ENCODE measurements at places on chromosomes 5 and 9.

GRCh38 chr5:78699552-78700153, 51.1 kb upstream of the LHFPL2 start:
- no peak for DNase-seq

GRCh38 chr5:142783601-142784341, 13.6 kb downstream of the ARHGAP26 start:
- DNase-seq = no peak

DNA sequence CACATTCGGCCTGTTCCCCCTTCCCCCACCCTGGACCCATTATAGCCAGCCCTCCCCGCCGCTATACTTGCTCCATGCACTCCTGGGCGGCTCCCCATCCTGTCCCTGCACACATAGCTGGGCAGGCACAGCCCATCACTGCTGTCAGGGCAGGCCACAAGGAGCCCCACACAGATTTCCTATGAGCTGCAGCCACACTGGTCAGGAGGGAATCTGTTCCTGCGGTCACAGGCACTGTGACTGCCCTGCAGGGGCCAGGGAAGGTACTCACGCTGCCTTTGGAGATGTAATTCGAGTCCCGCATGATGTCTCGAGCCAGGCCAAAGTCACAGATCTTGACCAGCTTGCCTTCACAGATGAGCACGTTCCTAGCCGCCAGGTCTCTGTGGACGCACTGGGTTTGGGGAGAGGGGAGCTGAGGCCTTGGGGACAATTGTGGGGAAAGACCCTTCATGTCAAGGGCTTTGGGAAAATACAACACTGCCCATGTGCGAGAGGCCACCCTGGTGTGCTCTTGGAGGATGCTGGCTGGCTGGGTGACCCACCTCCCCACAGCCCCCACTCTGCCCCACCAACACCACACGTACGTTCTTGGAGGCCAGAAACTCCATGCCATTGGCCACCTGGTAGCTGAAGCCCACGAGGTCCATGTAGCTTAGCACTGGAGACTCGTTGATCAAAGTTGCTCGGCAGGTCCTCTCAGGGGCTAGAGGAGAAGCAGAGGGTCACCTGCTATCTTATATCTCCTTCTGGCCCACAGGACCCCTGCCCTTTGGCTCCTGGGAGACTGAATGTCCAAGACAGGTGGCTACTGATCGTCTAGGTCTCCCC, 34.5 kb upstream of the CSF1R start:
- no peak for DNase-seq

DNA sequence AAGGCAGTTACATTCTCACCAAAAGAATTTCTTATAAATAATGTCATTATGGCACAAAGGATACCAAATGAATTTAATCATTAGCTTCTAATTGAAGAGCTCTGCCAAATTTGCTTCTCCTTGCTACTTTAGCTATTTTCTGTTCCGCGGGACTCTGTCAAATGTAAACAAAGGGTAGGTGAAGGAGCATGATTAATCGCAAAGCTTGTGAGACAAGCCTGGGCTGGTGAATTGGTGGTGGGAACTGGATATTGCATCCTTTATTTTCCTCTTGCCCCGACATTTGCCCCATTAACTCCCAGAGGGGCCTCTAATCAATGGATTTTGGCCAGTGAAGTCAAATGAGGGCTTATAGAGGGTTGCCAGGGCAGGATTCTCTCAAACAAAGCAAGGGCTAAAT, 234.2 kb upstream of the RFX3 start:
- no peak for DNase-seq

- DNase-seq = no peak
Observed at GRCh38 chr5:164094291-164094690, 588.9 kb downstream of the MAT2B start.

DNA sequence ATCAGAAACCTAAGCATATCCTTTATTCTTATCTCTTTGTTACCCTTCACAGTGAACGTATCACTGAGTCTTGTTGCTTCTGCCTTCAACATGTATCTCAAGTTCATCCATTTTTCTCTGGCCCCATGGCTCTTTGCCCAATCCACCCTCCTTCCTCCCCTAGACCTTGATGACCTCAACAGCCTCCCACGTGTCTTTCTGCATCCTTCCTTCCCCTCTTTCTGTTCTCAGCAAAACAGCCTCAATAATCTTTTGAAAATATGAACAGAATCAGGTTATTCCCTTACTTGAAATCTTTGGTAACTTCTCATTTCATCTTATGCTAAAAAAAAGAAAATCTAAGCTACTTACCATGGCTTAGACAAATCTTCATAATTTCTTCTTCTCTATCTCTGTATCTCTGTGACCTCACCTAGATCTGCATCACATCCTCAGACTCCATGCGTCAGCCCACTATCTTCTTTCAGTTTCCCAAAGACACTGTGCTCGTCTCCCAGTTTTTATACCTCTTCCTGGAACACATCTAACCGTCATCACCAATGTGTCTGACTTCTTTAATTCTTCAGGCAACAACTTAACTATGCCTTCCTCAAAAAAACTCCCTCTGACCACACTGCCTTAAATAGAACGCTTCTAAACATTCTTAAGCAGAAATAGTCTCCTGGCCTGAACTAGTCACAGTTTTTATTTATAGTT, 208.0 kb downstream of the PARP8 start:
- DNase-seq = no peak

- no peak for DNase-seq
Observed at GRCh38 chr5:170451747-170452365, 52.0 kb upstream of the KCNIP1 start.

DNA sequence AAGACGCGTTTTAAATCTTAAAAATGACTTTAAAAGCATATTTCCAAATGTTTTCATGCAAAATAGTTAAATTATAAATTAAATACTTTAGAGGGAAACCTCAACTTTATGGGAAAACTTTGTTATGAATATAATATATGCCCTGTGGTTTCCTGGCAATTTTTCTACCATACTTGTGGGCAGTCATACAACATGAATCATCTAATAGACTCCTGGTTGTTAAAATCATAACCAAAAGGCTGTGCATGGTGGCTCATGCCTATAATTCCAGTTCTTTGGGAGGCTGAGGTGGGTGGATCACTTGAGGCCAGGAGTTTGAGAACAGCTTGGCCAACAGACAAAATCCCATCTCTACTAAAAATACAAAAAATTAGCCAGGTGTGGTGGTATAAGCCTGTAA, 18.2 kb downstream of the ATP10B start:
- DNase-seq = no peak

DNA sequence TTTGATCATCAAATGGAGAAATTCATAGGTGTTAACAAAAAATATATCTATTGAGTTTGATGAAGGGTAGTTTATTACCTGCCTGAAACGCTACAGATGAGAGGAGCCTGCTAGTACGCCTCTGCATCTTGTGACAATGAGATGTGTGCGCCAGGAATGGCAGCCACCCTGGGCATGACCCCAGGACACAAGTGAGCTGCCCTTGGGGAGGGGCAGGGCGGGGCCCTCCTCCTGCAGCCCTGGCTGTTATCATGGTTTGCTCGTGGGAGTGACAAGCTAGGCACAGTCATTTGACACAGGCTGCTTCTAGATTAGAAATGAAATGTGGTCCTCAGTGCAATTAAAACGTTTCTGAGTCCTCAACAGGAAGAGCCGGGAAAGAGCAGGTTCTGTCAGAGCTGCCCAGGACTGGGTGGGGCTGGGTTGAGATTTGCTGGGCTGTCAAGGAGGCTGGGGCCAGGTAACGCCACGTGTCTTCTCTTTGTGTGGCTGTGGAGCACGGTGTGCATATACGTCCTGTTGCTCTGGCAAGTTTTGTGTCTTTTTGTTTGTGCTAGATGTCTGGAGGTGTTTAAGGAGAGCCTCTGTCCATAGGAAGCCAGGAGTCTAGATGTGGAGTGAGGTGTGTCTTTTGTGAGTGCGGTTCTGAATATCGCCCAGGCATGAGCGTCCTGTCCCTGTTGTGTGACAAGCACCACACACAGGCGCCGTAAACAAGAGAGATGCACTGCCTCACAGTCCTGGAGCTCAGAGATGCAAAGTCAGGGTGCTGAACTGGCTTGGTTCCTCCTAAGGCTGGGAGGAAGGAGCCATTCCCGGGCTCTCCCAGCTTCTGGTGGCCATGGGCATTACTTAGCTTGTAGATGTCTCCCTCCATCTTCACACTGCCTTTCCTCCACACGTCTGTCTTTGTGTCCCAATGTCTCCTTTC, 129.0 kb upstream of the IRX4 start:
- no peak for DNase-seq

DNA sequence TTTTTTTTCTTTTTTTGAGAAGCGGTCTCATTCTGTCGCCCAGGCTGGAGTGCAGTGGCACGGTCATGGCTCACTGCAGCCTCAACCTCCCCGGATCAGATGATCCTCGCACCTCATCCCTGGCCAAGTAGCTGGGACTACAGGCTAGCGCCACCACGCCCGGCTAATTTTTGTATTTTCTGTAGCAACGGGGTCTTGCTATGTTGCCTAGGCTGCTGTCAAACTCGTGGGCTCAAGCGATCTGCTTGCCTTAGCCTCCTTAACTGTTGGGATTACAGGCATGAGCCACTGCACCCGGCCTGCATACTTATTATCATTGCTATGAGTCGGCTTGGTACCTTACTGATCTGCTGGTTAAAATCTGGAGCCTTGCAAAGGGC, 790 bp upstream of the IARS1 start:
- DNase-seq = no peak

- no peak for DNase-seq
Observed at GRCh38 chr5:176737746-176738636, 72.4 kb upstream of the UNC5A start.

DNA sequence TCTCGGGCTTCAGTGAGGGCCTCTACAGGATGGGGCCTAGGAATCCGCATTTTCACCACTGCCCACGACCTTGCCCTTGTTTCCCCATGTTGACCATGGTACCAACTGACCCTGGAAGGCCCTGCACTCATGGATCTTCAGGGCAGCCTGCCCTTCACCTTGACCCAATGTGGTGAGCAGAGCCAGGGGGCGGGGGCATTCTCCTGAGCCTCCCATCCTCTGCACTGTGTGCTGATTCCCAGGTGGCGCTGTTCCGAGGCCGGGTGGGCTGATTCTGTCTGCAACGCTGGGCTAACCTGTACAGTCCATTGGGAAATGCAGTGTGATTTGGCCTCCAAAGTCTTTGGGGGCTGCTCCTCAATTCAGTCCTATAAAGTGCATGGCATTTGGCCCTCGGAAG, 68.7 kb downstream of the SHB start:
- DNase-seq = no peak

GRCh38 chr5:148012801-148013200, 51.0 kb upstream of the SPINK5 start:
- no peak for DNase-seq

- DNase-seq = no peak
Observed at GRCh38 chr5:25181249-25181648, 536.5 kb upstream of the CDH10 start.
